Mammary epithelial cell (primary cell): ENCODE measurements at places on chromosomes 11 and 22. TPM values are rescaled to one million over a fixed set of nuclear protein-coding genes. Genes with fewer than 3 reads are reported as not detected.

JRKL gene
- 7.2 TPM for total RNA-seq

RAG2 gene
- total RNA-seq: not detected in 2 replicates

SLC15A3 gene
- total RNA-seq: 0.16 TPM in 1 of 2 replicates, not detected in the other

TST gene
- 12.6 and 20.4 TPM in 2 replicates for total RNA-seq

CNIH2 gene
- 0.33 TPM for total RNA-seq

OR2AT4 gene
- total RNA-seq: not detected in 2 replicates

FAM180B gene
- total RNA-seq: not detected in 2 replicates

MS4A14 gene
- total RNA-seq: not detected in 2 replicates

PATE4 gene
- not detected for total RNA-seq

EML3 gene
- total RNA-seq: 21.0 TPM

FAM83F gene
- total RNA-seq: 59.4 and 67.3 TPM in 2 replicates

TIMP3 gene
- 521 TPM for total RNA-seq

EIF3F gene
- total RNA-seq: 399 TPM

NFAM1 gene
- total RNA-seq: not detected in 2 replicates

OR52N5 gene
- total RNA-seq: not detected in 2 replicates

FXYD2 gene
- not detected in 2 replicates for total RNA-seq
